H4 (cell line): ENCODE measurements at places on chromosomes 3 and 15. TPM values are rescaled to one million over a fixed set of nuclear protein-coding genes. Genes with fewer than 3 reads are reported as not detected.
A peak's percentile ranks its signal among the peaks of the same experiment; 100 is the strongest.

DNA sequence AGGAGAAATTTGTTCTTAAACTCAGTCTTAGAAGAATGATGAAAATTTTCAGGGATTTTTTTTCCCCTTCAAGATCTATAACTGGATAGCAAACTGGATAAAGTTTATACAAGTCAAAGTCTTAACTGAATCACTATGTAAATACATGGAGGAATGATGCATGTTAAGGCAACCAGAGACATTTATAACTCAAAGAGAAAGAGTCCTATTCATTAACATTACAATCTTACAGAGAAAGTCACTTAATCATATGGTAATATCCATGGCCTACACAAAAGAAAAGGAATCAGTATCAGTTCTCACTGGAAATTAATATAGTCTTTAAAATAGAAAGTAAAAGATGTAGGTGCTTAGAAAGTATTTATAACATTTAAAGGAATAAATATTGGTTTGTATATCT, 869.1 kb downstream of the TBL1XR1 start:
- DNase-seq, result no peak

DNA sequence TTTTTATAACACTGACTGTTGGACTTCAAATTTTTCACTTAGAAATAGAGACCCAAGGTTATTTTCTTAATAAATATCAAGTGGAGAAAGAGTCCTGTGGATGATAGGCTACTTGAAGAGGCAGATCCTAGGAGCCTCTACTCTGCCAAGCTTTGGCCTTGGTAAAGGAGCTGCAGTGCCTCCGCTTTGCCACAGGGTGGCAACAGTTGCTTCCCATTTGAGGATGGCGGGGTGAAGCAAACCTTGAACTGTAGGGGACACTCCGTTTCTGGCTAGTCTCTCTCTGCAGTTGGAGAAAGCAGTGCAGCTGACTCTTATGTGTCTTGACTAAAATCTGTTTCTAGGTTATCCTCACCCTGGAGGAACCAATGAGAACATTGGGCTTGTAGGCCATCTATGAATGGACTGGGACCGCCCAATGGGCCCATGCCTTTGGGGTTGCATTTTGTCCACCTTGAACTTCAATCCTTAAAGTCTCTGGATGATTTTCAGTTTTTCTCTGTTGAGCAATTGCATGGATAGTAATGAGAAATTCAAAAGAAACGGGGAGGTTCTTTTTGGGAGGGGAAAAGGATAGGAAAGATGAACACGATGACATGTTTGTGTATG, 9.8 kb downstream of the SCG5 start:
- peak; percentile 72 for DNase-seq

The CCDC39 gene
- total RNA-seq, result not detected in 2 replicates

- DNase-seq, result no peak
These were observed 6.8 kb downstream of the TLNRD1 start for GRCh38 chr15:81007428-81008064.

The CCDC191 gene
- total RNA-seq, result 0.43 and 0.56 TPM in 2 replicates

DNA sequence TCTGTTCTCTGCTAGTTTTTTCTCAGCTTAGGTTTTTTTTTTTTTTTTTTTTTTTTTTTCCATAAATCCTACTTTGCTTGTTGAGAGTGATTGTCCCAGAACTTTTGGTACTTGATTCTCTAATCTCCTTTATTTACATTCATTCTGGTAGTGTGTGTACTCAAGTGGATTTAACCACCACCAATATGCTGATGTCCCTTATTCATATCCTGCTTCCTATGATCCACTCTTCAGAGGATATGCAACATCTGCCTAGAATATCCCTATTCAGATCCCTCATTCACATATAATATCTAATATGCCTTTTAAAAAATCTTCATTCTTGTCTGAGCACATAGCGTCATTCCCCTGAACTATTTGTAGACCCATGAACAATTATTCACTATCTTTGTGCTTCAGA, 342.9 kb downstream of the VGLL3 start:
- no peak for DNase-seq

DNA sequence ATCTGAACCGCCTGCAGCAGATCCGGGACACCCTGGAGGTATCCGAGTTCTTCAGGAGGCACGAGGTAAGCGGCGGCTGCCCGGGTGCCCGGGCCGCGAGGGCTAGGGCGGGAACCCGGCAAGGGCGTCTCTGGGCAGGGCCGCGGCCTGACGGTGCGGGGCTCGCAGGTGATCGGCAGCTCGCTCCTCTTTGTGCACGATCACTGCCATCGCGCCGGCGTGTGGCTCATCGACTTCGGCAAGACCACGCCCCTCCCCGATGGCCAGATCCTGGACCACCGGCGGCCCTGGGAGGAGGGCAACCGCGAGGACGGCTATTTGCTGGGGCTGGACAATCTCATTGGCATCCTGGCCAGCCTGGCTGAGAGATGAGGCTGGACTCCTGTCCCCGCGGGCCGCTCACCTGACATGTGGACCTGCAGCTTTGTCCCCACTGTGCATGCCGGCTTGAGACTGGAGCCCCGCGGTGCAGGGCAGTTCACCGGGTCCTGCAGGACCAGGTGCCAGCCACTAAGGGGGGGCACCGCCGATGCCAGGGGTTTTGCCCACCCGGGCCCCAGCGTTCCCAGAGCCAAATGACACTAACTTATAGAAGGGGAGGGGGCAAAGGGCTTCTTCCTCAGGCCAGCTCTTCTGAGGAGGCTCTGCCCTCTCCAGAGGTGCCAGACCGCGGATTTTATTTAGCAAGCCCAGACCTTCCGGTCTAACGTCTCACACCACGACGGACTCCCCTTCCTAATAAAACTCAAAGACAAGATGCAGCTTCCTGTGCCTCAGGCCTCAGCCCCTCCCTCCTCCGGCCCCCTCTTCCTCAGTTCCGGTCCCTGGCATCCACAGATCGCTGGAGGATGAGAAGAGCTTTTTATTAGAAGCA, 9.4 kb downstream of the ITPKA start:
- DNase-seq, result no peak

DNA sequence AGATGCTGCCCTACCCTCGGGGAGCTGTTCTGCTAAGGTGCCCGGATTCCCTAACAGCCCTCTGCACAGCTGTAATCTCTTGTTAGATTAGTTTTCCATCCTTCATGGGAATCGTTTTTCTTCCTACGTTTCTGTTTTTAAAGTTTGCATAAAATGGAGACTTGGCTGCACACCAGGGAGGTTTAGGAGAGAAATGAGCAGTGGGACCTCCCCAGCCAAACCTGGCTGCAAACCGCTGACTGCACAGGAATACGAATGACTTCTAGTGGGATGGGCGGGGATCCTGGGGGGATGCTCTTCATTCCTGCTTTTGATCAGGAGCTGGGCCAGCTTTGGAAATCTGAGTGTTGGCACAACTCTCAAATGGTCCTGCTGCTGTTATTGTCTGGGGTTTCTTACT, 77.5 kb downstream of the THSD4 start:
- no peak for DNase-seq

DNA sequence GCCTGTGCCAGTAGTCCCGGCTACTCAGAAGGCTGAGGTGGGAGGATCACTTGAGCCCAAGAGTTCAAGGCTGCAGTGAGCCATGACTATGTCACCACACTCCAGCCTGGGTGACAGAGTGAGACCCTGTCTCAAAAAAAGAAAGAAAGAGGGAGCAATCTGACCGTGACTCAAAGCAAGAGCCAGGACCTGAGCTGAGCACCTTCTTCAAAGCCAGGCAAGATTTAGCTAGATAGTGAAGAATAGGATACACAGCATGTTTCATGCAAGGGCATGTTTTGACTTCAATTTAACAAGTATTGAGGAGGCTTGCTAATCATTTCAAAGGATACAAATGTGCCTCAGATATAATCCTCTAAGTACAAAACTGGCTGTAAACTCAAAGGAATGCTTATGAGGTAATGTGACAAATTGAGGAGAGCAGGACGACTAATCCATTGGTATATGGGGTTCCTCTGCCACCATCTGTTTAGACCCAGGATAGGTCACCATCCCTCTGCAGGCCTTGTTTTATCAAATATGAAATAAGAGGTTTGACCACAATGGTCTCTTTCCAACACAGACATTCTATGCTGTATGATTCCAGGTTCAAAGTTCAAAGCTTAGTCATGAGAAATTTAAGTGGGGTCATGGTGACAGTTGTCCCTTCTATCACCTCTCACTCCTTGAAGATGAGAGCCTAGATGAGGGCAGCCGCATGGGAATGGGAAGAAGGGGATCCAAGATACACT, 33.2 kb downstream of the RAB27A start:
- DNase-seq, result no peak
